ENCODE measurements at places on chromosomes 6 and 20.

GRCh38 chr6:98633886-98634285 is 200.5 kb upstream of the POU3F2 start:
- DNase-seq = no peak

- peak; percentile 48 for DNase-seq
These were observed 103.0 kb downstream of the EDN3 start for GRCh38 chr20:59403261-59403961.

DNA sequence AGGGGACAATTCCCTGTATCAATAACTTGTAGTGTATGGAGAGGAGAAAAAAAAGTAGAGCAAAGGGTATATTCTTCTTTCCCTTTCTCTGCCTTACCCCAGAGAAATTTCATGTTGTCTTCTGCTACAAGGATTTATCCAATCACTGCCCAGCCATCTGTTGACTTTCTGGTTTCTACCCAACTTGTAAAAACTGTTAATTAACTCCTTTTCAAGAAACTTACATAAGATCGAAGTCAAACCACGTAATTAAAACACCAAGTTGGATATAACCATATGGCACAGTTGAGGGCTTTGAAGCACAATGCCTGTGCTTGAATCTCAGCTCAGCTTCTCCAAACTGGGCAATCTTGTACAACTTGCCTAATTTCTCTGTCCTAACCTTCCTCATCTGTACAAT is 99.5 kb downstream of the MAN1A1 start:
- DNase-seq = no peak

GRCh38 chr6:45300736-45301135 is 27.4 kb upstream of the RUNX2 start:
- no peak for DNase-seq

DNA sequence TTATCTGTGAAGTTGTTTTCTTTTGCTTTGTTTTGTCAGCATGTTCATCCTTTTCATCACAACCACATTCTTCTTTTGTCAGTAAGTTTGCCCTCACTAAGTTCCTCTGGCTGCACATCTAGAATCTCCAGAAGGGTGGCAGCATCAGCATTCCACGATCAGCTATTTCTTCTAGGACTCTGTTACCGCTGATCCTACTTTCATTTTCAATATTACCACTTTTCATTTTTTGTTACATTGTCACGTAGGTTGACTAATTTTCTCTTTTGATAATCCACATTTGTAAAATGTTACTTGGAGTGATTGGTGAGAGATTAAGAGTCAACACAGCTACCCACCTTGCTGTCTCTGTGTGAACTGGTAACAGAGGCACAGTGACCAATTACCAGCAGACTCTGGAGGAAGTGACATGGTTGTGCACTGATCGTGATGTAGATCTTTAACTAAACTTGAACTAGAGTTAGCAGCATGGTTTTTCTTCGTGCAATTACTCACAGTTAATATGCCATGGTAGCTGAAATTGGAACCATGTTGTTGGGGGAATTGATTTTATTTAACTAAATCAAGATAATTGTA is 307.9 kb upstream of the SLC35B3 start:
- no peak for DNase-seq

DNA sequence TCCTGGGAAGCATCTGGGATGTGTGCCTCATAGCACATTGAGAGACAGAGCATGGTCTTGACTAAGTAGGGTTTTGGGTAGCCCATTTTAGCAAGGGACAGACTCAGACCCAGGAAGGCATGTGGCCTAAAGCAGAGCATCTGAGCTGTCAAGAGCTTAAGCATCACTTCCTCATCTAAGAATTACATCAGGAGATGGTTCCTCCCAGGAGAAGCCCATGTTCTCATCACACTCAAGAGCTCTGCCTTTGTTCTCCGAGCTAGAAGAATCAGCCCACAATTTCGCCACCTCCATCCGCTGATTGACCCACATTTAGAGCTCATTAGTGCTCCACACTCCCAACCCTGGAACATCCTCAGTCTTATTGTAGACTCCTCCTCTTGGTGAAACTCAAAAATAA is 68.3 kb downstream of the NPEPL1 start:
- no peak for DNase-seq

DNA sequence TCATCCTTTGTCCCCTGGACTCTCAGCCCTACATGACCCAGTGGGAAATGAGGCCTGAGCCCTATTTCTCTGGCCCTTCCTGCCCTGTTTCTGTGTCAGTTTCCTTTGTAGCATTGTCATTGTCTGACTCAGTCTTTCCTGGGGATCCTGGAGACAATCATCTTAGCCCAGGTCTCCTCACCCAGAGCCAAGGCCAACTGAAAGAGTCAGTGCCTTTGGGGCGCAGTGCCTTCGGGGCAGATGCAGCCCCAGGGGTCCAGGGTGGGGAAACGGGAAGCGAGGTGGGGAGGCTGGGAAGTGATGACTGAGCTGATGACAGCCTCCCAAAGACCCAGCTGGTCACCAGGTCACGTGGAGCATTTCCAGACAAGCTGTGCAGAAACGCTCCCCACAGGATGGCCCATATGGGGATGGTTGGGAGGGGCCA is 93.3 kb upstream of the SULF2 start:
- no peak for DNase-seq

- DNase-seq = no peak
These were observed 365.3 kb upstream of the PTCHD4 start for GRCh38 chr6:48476257-48476656.
